ENCODE measurements at places on chromosomes 1 and 21.
A peak's percentile ranks its signal among the peaks of the same experiment; 100 is the strongest.

DNA sequence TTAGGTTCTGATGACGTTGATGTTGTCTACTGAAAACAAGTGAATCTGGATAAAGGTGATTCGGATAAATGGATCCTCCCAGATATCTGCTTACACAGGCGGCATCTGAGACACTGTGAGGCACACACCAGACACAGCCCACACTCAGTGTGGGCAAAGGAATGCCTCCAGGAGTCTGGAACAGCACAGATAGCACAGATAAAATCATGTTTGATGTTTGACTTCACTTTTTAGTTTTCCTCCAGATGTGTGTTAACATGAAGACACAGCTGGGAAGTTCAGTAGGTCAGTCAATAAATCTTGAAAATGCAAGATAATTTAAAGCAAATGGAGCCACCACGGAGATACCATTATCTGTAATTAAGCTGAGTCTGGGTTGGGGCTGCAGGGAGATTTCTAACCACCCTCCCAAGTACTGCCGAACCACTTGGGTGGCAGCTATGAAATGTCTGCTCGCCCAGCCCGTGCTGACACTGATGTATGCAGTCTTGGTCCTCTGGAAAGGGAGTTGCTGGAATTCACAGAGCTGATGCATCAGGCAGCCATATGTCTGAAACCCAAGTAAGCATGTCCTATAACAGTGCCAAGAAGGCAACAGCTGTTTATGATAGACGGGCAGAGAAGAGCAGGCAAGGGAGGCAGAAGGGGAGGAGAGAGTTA, 11.7 kb downstream of the CAPN9 start:
- DNase-seq, result no peak

DNA sequence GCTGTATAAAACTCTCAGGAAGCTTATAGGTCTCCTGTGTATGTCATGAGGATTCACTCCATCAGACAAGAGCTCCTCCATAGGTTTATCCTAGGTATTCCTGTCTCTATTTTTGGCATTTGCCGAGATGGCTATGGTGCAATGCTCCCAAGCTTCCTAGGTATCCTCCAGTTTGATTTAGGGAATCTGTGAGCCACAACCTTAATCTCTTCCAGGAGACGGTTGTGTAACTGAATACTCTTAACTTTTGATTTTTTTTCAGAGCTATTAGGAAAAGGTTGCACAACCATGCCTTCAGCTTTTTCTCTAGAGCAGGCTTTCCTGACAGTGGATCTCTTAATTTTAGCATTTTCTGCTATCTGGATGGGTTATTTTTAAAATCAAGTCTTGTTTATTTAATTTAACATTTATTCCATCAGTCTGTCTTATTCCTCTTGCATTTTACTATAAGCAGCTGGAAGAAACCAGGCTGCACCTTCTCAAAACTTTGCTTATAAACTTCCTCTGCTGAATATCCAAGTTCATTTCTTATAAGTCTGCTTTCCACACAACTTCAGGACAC, 69.4 kb upstream of the BACE2 start:
- DNase-seq, result no peak

GRCh38 chr1:213481395-213481794, 430.4 kb downstream of the RPS6KC1 start:
- DNase-seq, result no peak

- DNase-seq, result no peak
Measured at GRCh38 chr1:21337928-21338572, 47.8 kb upstream of the ECE1 start.

GRCh38 chr1:40372658-40373322, 737 bp upstream of the SMAP2 start:
- no peak for DNase-seq

GRCh38 chr1:10975567-10976326, 36.7 kb upstream of the TARDBP start:
- DNase-seq, result no peak

DNA sequence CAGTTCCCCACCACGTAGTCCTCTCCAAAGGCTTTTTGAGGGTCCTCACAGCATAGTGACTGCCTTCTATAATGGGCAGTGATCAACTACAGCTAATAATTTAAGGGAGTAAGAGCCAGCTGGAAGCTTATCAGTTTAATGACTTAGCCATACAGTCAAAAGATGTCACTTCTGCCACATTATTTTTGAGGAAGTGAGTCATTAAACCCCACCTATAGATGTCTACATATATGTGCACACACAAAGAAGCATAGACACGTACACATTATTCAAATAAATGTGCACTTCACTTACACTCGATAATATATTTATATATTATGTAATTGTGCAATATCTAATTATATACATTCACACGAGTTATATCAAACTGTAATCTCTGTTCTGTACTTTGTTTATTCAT, 1704.7 kb downstream of the KCNT2 start:
- DNase-seq, result no peak

GRCh38 chr1:37255136-37255795, 219.1 kb upstream of the ZC3H12A start:
- no peak for DNase-seq

GRCh38 chr1:31439276-31439675, 26.3 kb downstream of the SERINC2 start:
- DNase-seq, result no peak

DNA sequence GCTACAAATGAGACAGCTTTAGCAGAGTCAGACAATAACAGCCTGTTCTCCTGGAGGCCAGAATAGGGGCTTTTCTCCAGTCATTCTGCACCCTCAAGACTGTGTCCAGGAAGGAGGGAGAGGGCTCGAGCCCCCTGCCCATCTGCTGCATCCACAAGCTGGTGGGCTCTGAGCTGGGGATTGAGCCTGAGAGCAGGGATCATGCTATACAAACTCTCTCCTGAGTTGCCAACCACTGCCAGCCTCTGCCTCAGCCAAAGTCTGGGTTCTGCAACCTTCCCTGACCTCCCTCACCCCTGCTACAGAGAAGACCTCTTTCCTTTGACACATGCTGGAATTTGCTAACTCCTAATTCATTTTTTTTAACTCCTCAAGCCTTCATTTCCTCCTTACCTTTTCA, 14.8 kb upstream of the PPM1J start:
- no peak for DNase-seq

- DNase-seq, result no peak
Measured at GRCh38 chr1:94395748-94396309, 22.4 kb upstream of the ABCD3 start.

DNA sequence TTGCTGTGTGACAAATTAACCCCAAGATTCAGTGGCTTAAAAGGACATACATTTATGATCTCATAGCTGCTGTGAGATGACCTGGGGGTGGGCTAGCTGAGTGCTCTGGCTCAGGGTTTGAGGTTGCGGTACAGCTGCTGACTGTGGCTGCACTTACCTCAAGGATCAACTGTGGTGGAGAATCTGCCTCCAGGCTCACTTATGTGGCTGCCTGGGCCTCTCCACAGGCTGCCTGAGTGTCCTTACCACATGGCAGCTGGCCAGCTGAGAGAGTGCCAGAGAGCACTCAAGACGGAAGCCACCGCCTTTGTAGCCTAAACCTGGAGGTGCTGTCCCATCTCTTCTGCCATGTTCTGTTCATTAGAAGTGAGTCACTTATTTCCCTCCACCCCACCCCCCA, 5.7 kb downstream of the LRRC71 start:
- DNase-seq, result no peak

DNA sequence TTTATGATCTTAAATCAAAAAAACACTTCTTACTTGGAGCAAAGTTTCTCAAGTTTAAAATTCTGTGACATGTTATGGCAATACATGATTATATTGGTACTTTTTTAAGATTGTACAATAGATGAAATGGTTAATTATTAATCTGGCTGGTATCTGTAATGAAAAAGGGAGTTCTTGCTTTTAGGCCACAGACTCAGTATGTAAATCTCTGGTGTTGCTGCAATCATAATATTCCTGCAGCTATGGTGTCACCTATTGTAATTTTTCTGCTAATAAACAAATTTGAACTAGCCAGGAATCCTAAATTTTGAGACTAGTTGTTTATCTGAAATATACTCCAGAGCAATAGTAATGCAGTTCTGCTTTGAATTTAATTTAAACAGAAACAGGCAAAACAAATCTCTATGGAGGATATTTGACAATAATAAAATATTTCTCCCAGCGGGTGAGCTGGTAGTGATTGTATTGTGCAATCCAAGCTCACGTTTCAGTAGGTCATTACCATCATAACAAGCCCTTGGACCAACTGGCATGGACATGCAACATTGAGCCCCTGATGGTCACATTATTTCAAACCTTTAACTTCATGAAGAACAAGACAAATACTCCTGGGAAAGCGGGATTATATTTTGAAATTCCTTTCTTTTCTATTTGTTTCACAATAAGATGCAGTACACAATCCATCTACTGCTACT, 77.2 kb upstream of the USH2A start:
- DNase-seq, result no peak

GRCh38 chr21:38927776-38928175, 122.0 kb downstream of the ETS2 start:
- no peak for DNase-seq

GRCh38 chr1:41672173-41672572, 187.7 kb upstream of the EDN2 start:
- DNase-seq, result no peak

GRCh38 chr1:62484824-62485468, 48.1 kb downstream of the USP1 start:
- no peak for DNase-seq

DNA sequence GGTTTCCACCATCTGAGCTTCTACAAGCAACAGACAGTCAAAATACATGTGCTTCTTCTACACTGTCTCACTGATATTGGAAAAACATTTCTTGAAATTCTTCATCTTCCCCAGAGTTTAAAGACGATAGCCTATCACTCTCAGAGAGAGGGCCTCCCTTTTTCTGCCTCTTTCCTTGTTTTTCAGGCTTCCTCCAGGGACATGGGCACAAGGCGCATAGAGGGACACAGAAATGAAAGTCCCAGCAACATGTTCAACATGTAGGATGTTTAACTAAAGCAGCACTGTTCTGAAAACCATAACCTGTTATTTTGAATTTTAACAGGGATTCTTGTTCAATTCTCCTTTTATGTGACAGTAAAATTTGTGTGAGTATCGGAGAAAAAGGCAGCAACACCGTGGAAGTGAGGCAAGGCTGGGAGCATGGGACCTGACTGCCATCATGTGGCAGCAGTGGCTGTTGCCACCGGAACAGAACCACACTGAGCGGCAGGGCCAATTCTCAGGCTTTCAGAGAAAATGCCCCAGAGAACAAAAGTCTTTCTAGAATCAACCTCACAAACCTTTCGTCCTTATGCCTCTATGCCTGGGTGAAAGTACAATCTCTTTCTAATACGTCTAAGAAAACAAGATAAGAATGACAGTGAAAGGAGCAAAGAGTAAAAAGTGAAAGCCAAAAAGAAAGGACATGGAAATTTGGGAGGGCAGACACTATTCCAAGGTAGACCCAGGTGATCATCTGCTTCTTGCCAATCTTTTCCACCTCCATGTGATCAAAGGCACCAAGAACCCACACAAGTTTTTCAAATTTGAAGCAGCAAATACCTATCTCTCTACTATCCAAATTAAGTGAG, 54.5 kb downstream of the PCNX2 start:
- no peak for DNase-seq

GRCh38 chr1:215489771-215490565, 77.1 kb upstream of the KCTD3 start:
- DNase-seq, result no peak

DNA sequence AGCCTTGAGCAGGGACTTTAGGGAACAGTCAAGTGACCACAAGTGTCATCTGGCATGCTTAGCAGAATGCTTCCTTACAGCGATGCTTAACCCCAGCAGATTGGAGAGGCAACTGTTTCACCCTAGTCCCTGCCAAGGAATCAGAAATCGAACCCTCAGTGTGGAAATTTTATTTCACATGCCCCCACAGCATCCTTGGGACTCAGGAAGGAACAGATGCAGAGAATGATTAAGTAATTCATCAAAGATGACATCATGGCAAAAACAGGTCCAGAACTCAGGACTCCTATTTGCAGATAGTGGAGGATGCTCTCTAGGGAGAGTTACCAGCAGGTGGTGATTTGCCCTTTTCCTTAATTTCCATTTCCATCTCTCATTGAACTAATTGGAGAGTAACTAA, 333.0 kb upstream of the KAZN start:
- no peak for DNase-seq

GRCh38 chr1:3366126-3367051, 88.1 kb upstream of the ARHGEF16 start:
- no peak for DNase-seq

DNA sequence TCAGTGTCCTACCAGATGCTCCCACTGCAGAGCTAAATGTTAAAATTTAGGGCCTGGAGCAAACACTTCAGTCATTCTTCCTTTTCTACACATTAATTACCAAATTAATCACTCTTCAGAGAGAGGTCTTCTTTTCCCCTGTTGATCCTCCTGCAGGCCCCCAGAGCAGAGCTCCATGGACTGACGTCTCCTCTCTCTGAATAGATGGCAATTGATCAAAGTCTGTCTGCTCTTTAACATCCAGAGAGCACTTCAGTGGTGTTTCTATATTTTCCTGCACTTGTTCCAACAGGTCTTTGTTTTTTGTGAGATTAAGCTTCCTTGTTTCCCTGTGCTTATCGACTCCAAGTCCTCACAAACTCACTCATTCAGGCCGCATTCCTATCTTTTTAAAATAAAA, 239.3 kb downstream of the SIPA1L2 start:
- DNase-seq, result no peak

- peak; percentile 20 for DNase-seq
Measured at GRCh38 chr21:44657635-44658540, at the start of gene KRTAP12-3. Gene KRTAP12-3 (plus strand): TSS chr21:44657932. CDS start chr21:44657980, 48 bp downstream.

- DNase-seq, result no peak
Measured at GRCh38 chr1:235450433-235450832, 53.8 kb downstream of the B3GALNT2 start.

- DNase-seq, result no peak
Measured at GRCh38 chr21:21915816-21916215, 917.6 kb downstream of the NCAM2 start.

- DNase-seq, result no peak
Measured at GRCh38 chr1:35637401-35637809, 3.9 kb downstream of the PSMB2 start.

DNA sequence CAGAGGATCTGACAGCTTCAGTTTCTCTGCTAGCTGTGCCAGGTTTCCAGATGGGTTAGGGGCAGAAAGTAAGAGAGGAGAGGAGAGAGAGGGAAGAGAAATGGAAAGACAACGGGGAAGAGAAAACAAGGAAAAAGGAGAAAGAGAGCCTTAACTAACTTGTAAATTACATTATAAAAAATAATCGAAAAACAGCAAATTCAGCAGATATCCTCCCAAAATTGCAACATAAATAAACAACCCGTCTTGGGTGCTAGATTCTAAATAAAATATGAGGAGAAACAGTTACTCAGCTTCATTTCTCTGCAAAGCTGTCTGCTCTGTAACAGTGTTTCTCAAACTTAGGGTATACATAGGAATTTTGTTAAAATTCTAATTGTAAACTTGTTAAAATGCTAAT, 29.2 kb downstream of the SEC16B start:
- DNase-seq, result no peak

DNA sequence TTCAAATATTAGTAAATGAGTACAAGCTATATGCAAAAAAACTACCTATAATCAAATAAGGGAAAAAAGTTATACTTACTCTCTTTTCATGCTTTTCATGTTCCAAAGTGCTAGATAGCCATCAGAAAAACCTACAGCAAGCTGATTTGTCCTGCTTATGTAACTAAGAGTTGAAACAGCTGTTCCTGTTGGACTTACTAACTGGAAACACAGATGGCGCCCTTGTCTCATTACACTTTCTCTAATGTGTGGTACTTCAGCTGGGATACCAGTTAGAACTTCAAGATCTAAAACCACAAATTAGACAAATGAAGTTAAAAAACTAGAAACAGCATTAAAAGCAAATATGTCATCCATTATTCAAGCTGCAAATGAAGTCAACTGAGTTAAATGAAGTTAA, 24.3 kb downstream of the AHCTF1 start:
- no peak for DNase-seq

- no peak for DNase-seq
Measured at GRCh38 chr1:204025917-204026707, 46.8 kb upstream of the SOX13 start.
